Kidney glomerular epithelial cell (primary cell): ENCODE measurements at places on chromosomes 7 and 10.
A peak's percentile ranks its signal among the peaks of the same experiment; 100 is the strongest.

DNA sequence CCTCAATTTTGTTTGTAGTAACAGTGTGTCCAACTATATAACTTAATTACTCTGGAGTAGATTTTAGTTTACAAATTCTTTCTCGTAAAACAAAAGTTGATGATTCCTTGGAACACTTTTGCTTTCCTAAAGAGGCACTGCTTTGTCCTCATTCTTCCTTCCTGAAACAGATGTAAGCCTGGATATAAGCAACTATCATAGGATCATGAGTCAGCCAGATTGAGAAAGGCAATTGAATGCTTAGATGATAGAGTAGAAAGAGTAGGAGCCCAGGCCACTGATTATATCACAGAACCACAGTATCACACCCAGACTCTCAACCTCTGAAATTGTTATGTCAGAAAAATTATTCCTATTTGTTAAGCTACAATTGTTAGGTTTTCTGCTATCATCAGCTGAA is 69.9 kb downstream of the TMEM106B start:
- no peak for DNase-seq

- no peak for DNase-seq
Measured at GRCh38 chr7:150365194-150365593, 3.4 kb upstream of the REPIN1 start.

DNA sequence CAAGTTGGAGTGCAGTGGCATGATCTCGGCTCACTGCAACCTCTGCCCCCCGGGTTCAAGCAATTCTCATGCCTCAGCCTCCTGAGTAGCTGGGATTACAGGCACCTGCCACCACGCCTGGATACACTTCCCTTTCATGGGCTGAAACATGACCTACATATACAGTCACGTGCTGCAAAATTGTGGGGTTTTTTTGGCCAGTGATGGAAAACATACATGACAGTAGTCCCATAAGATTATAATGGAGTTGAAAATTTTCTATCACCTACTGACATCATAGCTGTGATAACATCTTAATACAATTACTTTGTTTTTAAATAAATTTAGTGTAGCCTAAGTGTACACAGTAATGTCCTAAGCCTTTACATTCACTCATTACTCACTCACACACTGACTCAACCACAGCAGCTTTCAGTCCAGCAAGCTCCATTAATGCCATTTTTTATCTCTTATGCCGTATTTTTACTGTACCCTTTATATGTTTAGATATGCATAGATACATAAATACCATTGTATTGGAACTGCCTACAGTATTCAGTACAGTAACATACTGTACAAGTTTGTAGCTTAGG is 79.9 kb upstream of the TMEM196 start:
- no peak for DNase-seq

GRCh38 chr10:91467114-91467513 is 57.0 kb downstream of the HECTD2 start:
- no peak for DNase-seq

GRCh38 chr10:91034494-91035159 is 113.7 kb upstream of the ANKRD1 start:
- peak; percentile 16 for DNase-seq

GRCh38 chr10:88374392-88375175 is 208.5 kb downstream of the RNLS start:
- DNase-seq: no peak

DNA sequence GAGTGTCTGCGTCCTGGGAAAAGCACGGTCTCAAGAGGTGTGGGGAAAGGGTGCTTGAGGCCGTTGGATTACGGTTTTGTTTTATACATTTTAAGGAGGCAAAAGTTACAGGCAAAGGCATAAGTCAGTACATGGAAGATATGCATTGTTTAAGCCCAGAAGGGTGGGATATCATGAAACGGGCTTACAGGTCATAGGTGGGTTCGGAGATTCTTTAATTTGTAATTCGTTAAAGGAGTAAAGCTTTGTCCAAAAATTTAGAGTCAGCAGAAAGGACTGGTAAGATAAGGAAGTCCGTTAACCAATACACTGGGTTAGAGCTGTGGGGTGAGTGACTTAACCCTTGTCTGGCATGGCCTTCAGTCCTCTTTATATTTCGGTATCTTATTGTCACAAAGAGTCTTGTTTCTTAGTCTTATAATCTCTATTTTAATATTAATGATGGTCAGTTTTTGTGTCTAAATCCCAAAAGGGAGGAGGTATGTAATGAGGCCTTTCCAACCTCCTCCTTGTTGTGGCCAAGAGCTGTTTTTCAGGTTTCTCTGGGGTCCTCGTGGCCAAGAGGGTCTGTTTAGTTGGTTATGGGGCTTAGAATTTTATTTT is 12.7 kb downstream of the TSPAN14 start:
- DNase-seq: no peak

- no peak for DNase-seq
Measured at GRCh38 chr10:124898471-124898870, 43.5 kb upstream of the ZRANB1 start.

- no peak for DNase-seq
Measured at GRCh38 chr7:31023877-31024276, 28.2 kb upstream of the ADCYAP1R1 start.

DNA sequence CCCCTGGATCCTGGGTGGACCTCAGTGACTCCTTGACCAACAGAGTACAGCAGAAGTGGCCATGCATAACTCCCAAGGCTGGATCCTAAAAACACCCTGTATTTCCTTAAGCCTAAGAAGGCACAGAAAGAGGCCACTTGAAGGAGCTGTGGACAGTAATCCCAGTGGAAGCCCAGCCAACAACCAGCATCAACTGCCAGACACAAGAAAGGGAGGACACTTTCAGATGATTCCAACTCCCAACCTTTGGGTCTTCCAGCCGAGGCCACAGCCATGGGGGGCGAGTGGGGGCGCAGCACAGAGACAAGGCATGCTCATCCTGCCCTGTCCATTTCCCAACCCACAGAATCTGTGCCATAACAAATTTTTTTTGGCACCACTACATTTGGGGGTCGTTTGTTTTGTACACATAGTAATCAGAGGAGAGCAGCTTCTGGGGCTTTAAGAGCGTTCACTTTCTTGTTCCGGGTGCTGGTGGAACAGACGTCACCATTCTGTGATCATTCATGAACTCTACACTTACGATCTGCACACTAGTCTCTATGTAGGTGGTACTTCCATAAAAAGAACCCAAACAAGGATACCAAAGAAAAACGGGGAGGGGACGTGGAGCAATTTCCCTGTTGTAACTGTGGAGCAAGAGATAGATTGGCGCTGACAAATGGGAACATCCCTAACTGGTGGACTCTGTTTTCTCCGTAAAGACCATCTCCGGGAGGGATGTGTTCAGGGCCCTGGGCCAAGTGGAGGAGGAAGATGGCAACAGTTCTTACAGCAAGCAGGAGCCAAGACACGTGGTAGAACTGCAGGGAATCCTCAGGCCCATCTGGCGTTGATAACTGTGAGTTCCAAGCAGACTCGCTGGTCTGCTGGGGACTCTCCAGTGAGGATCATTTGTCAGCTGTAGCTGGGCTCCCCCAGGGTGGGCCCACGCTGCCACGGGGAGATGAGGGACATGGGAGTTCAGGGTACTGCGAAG is 6.0 kb upstream of the SLC29A3 start:
- no peak for DNase-seq

GRCh38 chr10:116886772-116887171 is 37.5 kb downstream of the ENO4 start:
- no peak for DNase-seq

- no peak for DNase-seq
Measured at GRCh38 chr7:111864291-111864976, 302.1 kb upstream of the IMMP2L start.

GRCh38 chr10:127398140-127398970 is 150.8 kb upstream of the NPS start:
- DNase-seq: peak; percentile 30

DNA sequence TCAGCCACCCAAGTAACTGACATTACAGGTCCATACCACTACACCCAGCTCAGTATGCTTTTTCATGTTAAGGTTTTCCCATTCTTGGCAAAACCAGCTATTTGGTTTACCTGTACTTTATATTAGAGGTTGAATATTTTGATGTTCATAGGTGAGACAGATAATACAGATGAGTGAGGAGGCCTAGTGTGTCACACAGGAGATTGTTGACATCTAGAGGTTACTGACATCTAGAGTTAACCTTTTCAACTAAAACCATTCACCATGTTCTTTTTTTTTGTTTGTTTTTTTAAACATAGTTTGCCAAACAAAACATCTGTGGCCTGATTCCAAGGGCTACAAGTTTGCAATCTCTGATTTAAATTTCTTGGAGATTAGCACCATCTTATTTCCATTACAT is 8.0 kb downstream of the GHITM start:
- DNase-seq: no peak

DNA sequence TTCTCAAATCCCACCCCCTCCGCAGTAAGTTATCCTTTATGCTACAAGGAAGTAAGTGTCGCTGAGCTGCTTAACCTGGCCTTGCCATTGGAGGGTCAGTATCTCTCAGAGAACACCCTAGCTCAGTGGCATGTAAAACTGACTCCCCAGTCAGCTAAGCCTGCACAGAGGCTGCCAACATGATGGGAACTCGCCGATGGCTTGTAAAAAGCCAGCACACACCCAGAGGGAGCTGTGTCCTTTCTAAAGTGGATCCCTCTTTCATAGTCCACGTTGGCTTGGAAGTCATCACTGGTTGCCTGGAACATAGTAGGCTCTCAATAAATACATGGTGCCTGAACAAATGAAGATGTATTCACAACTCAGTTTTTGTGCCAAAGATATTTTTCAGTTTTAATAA is 249.1 kb upstream of the YAE1 start:
- no peak for DNase-seq

DNA sequence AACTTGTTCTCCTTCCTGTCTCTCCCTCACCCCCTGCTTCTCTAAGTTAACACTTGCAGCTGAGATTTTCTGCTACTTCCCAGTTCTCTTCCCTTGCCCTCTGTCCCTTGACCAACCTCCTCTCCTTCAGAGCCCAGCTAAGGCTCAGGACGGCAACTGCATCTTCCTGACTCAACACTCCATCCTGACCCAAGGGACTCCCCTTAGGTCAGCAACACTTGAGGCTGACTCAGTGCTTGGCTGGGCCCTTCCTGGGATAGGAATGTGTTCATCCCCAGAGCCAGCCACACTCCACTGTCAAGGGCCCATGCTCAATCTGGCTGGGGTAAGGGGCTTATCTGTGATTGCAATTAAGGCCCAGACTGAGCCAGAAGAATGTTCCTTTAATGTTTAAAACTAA is 3.4 kb downstream of the CALHM2 start:
- peak; percentile 4 for DNase-seq

DNA sequence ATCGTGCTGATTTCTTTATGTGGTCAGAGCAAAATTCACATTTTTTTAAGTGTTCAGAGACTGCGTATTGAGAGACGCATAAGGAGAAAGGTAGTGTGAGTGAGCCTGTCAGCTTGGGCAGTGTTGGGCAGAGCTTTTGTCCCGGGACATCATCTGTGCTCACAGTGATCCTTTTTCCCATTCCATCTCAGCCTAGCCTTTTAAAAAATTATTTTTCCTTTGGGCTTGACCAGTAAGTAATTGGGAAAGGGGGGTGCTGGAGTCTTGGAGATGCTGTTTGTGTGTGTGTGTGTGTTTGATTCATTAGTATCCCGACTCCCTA is 1.5 kb downstream of the NRF1 start:
- no peak for DNase-seq

DNA sequence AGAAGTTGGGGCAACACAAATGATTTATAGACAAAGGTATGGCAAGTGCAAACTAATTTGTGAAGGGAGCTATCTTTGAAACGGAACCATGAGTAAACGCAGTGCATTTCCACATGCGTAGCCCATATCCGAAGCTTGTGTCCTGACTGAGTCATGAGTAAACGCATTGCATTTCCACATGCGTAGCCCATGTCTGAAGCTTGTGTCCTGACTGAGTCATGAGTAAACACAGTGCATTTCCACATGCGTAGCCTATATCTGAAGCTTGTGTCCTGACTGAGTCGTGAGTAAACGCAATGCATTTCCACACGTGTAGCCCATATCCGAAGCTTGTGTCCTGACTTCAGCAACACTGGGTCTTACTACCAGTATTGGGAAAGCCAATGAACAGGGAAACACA is 95.0 kb downstream of the CELF2 start:
- no peak for DNase-seq

DNA sequence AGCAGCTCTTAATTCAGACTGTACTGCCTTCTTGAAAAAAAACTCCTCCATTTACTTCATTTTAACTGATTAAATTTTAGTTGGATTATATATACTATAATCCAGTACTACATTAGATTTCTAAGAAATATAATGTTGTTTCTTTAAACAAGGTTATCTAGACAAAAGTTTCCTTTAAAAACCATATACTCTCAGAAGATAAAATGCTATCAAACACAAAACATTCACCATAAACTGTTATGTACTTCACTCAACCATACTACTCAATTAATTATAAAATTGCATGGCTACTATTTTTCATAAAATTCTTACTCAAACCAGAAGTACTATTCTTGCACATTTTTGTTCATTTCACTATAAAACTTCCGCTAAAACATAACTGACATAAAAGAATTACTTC is 12.7 kb downstream of the GPR22 start:
- no peak for DNase-seq

- DNase-seq: no peak
Measured at GRCh38 chr10:96216775-96217174, 54.6 kb downstream of the BLNK start.

DNA sequence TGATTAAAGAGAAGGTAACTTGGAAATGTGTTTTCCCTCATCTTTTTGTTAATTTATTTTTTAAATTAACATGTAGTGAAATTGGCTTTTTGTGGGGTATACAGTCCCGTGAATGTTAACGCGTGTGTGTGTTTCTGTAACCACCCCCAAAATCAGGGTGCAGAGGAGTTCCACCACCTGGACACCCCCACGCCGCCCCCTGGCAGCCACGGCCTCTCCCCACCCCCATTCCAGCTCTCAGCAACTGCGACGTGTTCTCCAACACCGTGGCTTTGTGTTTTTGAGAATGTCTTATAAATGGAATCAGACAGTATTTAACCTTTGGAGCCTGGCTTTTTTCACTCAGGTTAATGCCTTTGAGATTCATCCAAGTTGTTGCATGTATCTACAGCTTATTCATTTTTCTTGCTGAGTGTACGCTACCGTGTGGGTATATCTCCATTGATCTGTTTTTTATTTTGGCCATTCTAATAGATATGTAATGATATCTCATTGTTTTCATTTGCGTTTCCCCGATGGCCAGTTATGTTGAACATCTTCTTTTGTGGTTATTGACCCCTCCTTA is 218.8 kb downstream of the EBF3 start:
- DNase-seq: no peak

GRCh38 chr7:45938626-45939302 is 17.7 kb upstream of the IGFBP3 start:
- no peak for DNase-seq

DNA sequence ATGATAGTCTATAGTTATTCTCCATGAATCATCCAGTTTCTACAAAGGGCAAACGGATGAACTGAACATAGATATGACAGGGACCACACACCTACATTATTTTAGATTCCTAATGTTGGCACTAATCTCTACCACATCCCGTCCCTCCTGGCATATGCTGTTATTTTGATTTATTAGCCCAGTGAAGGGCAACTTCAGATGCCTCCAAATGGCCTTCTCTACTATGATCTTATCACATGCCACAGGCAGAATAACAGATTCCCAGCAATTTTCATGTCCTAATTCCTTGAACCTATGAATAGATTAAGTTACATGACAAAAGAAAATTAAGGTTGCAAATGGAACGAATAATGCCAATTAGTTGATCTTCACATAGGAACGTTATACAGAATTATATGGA is 474.7 kb downstream of the ANKRD7 start:
- no peak for DNase-seq
